Trophoblast cell (in vitro differentiated cells and primary cell): ENCODE measurements at places on chromosomes 13 and 19.
A peak's percentile ranks its signal among the peaks of the same experiment; 100 is the strongest.

DNA sequence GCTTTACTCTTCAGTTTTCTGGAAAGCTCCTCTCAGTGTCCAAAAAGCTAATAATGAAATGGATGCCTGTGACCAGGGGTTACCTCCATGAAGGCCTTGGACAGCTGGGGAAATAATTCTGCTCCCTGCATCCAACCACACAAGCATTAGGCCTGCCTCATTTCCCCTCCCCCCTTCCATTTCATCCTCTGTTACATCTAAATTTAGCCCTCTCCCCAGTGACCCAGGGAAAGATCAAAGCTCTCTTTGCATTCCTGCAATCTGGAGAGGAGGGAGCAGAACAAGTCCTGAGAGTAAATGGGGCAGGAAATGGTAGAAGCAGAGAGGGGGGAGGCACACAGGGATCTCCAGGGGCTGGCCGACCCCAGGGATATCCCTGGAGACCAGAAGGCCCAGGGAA is 452.7 kb downstream of the TSHZ3 start:
- no peak for DNase-seq

DNA sequence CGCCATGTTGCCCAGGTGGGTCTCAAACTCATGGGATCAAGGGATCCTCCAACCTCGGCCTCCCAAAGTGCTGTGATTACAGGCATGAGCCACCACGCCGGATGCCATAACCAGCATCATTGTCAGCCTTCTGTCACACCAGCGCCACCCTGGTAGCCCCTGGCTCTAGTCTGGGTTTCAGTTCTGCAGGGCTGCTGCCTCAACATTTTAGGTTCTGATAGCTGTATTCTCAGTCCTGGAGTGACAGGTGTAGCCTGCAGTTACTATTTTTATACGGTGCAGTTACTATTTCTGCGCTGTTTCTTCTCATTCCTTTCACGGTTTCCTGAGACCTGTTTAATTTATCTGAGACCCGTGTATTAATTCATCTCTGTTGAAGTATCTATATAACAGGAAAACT is 57.1 kb downstream of the TRPM4 start:
- no peak for DNase-seq

DNA sequence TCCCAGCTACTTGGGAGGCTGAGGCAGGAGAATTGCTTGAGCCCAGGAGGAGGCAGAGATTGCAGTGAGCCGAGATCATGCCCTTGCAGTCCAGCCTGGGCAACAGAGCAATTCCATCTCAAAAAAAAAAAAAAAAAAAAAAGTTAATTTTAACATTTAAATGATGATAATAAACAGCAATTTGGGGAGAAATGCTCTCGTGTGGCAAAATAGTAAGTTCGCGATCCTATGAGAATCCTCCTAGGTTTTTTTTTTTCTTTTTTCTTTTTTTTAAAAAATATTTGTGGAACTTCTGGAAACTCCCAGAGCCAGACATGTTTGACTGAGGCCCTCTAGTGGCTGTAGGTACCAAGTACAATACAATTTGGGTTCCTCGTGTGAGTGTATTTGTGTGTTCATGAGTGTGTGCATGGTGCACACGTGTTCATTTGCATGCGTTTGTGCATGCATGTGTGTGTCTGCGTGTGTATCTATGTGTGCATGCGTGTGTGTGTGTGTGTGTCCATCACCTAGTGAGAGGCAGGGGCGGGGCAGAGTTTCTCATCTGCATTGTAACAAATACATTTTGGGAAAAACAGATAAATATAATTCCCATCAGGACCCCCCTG is 31.2 kb downstream of the TMPRSS9 start:
- DNase-seq, result peak; percentile 37

- no peak for DNase-seq
Observed at GRCh38 chr19:46349311-46349993, 2.6 kb downstream of the PPP5C start.

GRCh38 chr19:13024126-13024950 is 29.1 kb downstream of the NFIX start:
- DNase-seq, result no peak

DNA sequence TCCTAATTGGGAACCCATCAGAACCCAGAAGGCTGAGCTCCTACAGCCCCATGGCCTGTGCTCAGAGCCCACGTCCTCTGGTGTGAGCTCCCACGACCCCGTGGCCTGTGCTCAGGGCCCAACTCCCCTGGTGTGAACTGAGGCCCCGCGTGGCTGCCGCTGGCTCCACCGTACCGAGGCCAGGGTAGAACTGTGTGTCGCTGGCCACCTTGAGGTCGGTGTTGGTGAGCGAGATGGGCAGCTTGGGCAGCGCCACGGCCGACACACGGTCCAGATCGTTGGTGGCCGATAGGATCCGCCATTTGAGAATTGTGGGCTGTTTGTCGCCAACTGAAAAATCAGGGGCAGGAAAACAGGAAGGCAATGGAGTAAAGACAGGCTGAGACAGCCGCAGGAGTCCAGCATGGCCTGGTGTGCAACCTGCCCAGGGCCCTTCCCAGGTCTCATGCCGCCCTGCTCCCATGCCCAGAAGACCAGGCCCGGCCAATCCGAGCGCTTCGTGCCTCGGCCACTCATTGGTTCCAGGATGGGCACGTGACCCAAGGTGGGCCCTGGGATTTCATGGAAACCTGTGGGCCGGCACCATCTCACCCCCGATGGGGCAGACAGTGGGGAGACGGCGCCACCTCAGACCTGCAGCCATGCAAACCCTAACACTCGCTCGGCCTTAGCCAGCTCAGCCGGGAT is 11.5 kb downstream of the MED16 start:
- DNase-seq, result no peak

DNA sequence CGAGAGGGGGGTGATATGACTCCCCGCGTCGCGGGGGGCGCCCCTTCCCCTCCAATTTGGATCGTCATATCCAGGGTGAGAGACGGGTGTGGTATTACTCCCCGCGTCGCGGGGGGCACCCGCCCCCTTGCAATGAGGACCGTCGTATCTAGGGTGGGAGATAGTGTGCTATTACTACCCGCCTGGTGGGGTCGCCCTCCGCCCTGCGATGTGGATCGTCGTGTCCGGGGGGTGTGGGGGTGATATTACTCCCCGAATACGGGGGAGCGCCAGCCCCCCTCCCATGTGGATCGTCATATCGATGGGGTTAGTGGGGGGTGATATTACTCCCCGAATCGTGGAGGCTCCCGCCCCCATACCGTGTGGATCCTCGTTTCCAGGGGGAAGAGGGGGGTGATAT is 29.2 kb upstream of the RGCC start:
- DNase-seq, result no peak

GRCh38 chr19:13343514-13343913 is 162.8 kb downstream of the CACNA1A start:
- DNase-seq, result no peak

GRCh38 chr13:111359237-111359915 is 38.9 kb downstream of the TEX29 start:
- DNase-seq, result no peak

DNA sequence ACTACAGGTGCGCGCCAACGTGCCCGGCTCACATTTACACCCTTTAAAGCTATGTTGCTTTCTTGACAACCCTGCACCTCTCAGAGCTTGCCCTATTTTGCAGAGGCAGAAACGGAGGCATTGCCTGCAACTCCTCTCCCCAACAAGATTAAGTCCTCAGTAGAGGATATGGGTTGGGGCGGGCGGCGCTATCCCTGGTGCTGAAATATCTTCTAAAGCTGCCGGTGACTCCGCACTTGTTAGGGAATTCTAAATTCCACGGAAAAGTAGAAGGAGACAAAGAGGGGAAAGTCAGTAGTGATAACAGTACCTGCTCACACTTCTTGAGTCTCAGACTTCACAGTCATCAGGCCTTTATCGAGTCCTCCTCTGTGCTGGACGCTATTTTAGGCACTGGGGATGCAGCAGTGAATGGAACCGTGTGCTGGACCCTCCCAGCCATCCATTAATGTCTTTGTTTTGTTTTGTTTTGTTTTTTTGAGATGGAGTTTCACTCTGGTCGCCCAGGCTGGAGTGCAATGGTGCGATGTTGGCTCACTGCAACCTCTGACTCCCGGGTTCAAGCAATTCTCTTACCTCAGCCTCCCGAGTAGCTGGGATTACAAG is 18.0 kb downstream of the SLC5A5 start:
- peak; percentile 65 for DNase-seq
